Activated CD8-positive, alpha-beta memory T cell treated with anti-CD3 and anti-CD28 coated beads for 1 hour (primary cell): ENCODE measurements at places on chromosomes 1 and 21.

GRCh38 chr1:93730621-93731020 lies 49.0 kb upstream of the BCAR3 start:
- no peak for DNase-seq

GRCh38 chr1:210089855-210090254 lies 142.7 kb upstream of the SERTAD4 start:
- no peak for DNase-seq

DNA sequence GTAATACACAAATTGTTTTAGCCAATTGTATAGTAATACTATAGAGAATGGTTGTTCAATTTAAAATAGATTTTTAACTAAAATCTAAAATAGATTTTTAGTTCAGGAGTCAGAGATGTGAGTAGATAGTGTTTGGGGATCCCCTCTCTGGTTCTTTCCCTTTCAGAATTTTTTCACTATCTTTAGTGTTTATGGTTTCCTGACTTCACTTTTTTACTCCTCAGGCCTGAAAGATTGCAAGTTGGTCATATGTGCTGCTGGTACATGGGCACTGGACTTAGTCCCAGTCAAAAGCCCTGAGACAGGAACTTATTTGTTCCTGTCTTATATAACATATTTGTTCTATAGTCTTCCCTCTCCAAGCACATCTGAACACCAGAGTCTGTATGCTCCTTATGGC lies 96.8 kb upstream of the ATP1B1 start:
- DNase-seq = no peak

GRCh38 chr1:114390361-114390760 lies 120.6 kb downstream of the TRIM33 start:
- DNase-seq = no peak

GRCh38 chr1:4464478-4464877 lies 189.9 kb upstream of the AJAP1 start:
- DNase-seq = no peak

GRCh38 chr1:205826016-205826806 lies 13.2 kb upstream of the SLC41A1 start:
- DNase-seq = no peak

DNA sequence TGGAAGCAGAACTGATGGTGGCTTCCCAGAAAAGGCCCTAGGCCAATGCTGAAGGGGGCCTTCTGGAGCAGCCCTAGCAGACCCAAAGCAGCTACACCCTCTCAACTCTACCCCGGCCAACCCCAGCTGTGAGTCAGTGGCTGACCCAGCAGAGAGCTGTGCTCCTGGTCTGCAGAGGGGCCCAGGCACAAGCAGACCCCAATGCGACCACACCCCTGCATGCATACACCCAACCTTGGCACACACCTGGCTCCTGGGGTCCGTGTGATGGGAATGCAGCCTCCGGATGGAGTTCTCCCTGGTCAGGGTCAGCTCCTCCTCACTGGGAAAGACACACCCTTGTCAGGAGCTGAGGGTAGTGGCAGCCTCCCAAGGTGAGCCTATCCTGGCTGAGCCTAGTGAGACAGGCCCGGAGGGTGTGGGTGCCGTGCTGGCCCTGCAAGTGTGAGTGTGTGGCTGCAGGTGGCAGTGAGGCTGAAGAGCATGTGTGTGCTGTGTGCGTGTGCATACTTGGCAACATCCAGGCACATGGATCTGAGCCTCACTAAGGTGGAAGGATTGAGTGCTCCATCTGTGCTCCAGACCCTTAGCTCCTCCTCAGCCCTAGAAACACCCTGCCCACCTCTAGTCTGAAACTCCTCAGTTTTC lies 3.9 kb upstream of the ARHGAP30 start:
- no peak for DNase-seq

DNA sequence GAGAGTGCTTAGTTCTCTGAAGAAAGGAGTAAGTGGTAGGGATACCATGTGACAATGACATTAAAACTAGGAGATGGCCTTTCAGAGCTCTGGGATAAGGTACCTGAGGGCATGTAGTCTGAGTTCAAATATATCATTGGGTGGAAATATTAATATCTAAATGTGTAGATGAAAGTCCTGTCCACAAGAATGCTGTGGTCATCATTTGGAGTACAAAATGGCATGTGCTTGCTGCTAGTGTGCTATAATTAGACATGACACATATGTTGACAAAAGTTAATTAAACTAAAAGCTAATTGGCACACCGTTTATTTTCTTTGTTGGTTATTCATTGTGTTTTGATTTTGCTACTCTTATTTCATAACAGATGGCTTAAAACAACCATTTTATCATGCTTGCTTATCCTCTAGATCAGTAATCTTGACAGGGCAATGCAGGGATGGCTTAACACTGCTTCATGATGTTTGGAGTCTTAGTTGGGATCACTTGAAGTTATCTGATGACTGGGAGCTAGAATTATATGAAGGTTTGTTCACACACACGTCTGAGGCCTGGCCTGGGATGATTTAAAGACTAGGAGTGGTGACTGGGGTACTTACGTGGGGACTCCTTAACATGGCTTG lies 31.0 kb downstream of the CC2D1B start:
- DNase-seq = no peak
